Activated T-helper 17 cell treated with anti-CD3 and anti-CD28 coated beads, Interleukin-2, amount 50 U/mL, for 72 hours (primary cell): ENCODE measurements at places on chromosomes 1 and 21.

GRCh38 chr1:69737527-69738185 is 169.9 kb downstream of the LRRC7 start:
- ATAC-seq: no peak

- no peak for ATAC-seq
Observed at GRCh38 chr1:201736707-201737320, 92.1 kb upstream of the IPO9 start.

- peak; percentile 71 for ATAC-seq
Observed at GRCh38 chr1:89022167-89022959, at the start of gene GBP3. Gene GBP3, minus strand, starts transcription at chr1:89022866. Its CDS starts 2,145 bp downstream, at chr1:89020721.

DNA sequence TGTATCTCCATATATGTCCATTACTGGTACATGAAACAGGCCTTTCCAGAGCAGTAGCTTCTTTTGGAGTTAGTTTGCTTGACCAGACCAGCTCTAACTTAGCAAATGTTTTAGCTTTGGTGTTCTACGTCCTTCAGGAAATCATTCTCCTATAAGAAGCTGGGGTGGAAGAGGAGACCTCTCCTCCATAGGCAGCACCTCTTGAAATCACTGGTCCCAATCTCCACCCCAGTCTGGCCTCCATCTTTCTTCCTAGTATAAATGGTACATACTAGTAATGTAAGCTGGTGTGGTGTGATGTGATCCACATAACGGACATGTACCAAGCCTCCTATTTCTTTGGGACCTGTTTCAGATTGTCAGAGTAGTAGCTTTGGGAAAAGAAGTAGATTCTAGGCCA is 171.4 kb downstream of the DHRS3 start:
- no peak for ATAC-seq

- no peak for ATAC-seq
Observed at GRCh38 chr1:174217248-174217647, 57.9 kb downstream of the RABGAP1L start.

DNA sequence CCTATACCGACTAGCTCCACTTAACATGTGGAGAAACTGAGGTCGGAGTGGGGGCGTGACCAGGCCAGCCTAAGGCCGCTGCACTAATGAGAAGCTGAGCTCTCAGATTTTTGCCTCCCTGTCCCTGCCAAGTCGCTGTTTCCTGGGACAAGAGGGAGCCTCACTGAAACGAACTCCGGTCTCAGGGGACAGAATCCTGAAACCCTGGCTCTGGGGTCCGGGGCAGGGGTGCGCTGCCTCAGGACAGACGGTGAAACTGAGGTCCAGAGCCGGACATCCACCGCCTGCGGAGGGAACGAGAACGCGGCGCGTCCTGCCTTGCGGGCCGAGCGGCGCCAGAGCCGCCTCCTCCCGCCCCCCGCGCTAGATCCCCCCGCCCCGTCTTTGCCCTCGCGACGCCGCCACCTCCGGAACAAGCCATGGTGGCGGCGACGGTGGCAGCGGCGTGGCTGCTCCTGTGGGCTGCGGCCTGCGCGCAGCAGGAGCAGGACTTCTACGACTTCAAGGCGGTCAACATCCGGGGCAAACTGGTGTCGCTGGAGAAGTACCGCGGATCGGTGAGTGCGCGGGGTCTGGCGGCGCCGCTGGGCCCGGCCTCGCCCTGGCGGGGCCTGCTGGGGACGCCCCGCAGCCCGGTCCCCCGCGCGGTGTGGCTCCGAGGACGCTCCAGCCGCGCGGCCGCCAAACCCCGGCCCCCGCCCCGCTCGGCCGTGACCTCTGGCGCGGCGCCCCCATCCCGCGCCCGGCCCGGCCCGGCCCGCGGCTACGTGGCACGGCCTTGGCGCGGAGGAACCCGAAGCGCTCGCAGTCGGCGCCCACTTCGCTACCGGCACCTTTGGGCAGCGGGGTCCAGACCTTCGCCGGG is at the start of gene GPX7:
GPX7 (plus strand) TSS at position 381 of the 865 bp plus-strand sequence; CDS start at position 420, 39 bp downstream.
- peak; percentile 75 for ATAC-seq

DNA sequence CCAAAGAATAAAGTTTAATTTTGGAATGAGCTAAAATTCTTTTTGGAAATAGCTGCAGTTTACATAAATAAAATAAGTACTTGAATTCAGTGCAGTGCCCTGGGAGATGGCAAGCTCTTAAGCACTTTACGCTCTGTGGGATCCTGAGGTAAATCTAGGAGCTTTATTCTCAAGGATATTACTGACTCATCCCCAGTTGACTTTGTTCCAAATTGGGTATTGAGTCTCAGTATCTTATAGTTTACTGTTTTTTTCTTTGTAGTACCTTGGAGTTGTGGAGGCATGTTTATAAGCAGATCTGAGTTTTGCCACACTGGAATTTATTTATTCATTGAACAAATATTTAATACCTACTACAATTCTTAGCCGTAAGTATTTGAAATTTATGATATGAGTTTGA is 27.4 kb upstream of the HRNR start:
- no peak for ATAC-seq

GRCh38 chr1:40898431-40898901 is 36.3 kb upstream of the CITED4 start:
- ATAC-seq: no peak

DNA sequence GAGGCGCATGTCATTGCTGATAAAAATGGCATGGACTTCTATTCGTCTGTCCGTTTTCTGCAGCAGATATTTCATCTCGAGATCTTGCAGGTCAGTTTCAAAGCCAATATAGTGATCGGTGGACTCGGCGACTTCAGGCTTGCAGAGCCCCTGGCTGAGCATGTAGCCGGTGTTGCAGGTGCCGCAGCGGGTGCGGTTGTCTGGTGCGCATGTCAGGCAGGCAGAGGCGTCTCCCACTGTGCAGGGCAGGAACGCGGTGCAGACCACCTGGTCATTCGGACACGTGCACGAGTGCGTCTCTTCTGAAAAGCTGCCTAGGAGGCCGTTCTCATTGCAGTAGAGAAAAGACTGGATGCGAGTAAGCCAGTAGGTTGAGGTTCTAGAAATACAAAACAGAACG is 378.9 kb downstream of the BRINP3 start:
- no peak for ATAC-seq

GRCh38 chr21:26717146-26717739 is 128.0 kb downstream of the ADAMTS1 start:
- ATAC-seq: no peak

DNA sequence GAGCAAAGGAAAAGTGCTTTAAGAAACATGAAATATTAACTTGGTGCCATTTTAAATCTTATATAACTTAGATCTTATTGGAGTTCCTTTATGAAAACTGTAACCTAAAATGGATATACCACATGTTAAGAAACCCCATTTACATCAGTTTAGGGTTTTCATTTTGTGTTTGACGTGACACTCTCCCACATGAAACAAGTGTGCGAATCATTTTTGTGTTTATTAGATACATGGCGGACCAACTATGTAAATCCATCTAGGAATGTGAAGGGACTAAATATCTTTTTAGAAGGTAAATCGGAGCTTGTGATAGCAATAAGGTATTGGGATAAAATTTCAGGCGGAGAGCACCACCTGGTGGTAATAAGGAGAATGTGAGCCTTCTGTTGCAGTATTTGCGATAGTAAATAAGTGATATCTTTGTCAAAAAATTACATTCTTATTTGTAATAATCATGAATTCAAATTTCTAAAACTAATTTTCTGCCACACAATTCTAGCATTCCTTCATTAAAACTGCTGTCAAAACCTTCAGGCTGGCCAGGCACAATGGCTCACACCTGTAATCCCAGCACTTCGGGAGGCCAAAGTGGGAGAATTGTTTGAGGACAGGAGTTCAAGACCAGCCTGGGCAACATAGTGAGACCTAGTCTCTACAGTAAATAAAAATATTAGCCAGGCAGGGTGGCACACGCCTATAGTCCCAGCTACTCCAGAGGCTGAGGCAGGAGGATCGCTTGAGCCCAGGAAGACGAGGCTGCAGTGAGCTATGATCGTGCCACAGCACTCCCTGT is 31.3 kb downstream of the SMAP2 start:
- ATAC-seq: no peak

DNA sequence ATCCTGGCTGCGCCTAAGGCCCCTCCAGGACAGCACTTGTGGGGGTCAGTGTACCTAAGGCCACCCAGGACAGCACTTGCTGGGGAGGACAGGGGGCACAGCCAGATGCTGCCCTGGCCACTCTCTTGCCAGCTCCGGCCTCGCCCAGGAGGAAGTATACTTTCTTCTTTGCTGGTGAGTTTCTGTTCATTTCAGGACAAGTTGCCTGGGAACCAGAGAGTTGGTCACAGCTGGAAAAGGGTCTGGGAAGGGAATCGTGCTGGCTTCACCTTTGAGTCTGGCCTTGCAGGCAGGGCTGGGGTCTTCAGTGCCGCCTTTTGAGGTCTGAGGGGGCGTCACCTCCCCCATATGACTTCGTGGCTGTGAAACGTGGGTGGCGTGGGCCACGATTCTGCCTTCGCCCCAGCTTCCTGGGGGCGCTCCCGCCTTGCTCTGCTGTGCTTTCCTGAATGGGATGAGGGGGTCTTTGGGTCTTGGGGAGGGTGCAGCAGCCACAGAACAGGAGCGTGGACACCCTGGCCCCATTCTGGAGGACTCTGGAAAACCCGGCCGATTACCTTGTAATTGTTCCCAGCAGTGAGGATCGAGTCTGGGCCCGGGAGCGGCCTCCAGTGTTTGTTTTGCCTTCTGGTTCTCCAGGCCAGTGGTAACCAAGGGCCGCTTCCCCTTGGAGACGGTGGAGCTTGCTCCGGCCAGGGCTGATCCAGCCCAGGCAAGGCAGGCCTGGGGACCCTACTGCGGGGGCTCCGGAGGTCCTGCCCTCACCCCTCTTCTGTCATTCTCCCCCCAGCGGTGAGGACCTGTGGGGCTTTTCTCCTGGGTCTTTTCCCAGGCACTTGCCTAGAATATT is 45.9 kb downstream of the SPSB1 start:
- no peak for ATAC-seq
